ENCODE measurements at places on chromosomes 1 and 21. TPM values are rescaled to one million over a fixed set of nuclear protein-coding genes. Genes with fewer than 3 reads are reported as not detected.

DNA sequence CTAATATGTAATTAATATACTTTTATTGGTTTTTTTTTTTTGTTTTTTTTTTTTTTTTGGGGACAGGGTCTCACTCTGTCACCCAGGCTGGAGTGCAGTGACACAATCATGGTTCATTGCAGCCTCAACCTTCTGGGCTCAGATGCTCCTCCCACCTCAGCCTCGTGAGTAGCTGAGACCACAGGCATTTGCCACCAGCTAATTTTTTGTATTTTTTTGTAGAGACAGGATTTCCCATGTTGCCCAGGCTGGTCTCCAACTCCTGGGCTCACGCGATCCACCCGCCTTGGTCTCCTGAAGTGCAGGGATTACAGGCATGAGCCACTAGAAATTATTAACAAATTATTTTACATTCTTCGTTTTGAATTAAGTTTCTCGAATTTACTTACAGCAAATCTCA, 16.8 kb upstream of the POGZ start:
- H3K36me3 ChIP-seq = no peaks in the 10 kb centered on the region
- no peaks in the 10 kb centered on the region for H3K27me3 ChIP-seq
- no peaks in the 10 kb centered on the region for H3K4me1 ChIP-seq
- DNase-seq = no peak

DNA sequence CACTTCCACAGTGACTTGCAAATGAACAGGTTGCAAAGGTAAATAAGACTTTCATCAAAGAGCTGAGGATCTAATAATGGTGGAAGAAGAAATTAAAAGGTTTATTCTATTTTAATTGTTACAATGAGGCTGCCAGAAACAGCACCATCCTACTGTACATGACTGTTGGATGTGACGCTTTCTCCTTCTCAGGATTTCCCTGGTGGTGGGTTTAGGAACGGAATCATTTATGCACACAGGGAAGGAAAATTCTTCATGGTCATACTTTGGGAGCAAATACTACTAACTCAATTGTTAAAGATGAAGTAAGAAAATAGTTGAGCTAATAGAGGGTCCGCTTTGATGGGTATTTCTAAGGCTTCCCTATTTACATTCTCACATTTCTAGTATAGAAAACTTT, 22.2 kb upstream of the LYPLAL1 start:
- H3K4me3 ChIP-seq = no peak overlapping the region
- no peaks in the 10 kb centered on the region for H3K36me3 ChIP-seq
- H3K4me1 ChIP-seq = peaks cover 4% of the 10 kb centered on the region
- DNase-seq = no peak
- H3K27me3 ChIP-seq = no peaks in the 10 kb centered on the region

DNA sequence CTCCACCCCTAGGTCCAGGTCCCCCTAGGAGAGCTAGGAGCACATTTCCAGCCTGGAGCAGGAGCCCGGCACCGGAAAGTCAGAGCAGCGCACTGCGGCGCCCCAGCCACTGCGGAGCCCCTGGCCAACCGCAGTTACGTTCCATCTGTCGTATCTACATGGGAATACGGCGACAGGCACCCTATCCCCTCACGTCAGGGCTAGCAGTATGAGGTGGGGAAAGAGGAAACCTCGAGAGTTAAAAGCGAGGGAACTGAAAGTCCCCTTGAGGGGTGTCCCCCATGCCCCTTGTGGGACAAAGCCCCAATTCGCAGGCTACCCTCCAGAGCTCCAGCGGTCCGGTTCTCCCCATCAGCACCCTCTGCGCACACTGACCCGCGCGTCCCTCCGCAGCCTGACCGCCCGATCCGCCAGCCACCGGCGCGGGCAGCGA, 995 bp downstream of the COLGALT2 start:
- H3K36me3 ChIP-seq = no peaks in the 10 kb centered on the region
- peak; percentile 46 for DNase-seq
- H3K4me1 ChIP-seq = peaks cover 9% of the 10 kb centered on the region
- peak overlapping the region; percentile 67 for H3K4me3 ChIP-seq
- H3K27ac ChIP-seq = peak overlapping the region; percentile 57

The CTSK gene
- total RNA-seq = 110 TPM

DNA sequence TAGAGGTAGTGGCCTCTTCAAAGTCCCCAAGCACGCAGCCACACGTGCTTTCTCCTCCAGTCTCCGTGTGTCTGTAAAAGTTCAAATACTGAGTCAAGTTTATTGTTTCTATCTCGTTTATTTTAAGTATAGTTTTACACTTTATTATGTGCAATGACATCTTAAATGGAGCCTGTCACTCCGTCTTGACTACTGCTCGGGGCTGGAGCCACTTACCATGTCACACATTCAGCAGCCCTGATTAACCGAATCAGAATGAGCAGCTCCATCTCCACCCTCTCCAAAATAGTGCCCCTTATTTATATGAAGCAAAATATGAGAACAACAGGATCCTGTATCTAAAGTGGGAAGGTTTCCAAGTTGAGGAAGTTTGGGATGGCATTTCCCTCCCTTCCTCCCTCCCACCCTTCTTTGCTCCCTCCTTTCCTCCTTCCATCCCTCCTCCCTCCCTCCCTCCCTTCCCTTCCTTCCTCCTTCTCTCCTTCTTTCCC, 201.0 kb downstream of the PBX1 start:
- peaks cover 18% of the 10 kb centered on the region for H3K4me1 ChIP-seq
- no peak for DNase-seq
- no peak overlapping the region for H3K4me3 ChIP-seq
- no peaks in the 10 kb centered on the region for H3K27me3 ChIP-seq

The SPRR2G gene
- not detected for total RNA-seq

The PCNX2 gene
- 3.9 TPM for total RNA-seq

The PLA2G2F gene
- not detected for total RNA-seq

DNA sequence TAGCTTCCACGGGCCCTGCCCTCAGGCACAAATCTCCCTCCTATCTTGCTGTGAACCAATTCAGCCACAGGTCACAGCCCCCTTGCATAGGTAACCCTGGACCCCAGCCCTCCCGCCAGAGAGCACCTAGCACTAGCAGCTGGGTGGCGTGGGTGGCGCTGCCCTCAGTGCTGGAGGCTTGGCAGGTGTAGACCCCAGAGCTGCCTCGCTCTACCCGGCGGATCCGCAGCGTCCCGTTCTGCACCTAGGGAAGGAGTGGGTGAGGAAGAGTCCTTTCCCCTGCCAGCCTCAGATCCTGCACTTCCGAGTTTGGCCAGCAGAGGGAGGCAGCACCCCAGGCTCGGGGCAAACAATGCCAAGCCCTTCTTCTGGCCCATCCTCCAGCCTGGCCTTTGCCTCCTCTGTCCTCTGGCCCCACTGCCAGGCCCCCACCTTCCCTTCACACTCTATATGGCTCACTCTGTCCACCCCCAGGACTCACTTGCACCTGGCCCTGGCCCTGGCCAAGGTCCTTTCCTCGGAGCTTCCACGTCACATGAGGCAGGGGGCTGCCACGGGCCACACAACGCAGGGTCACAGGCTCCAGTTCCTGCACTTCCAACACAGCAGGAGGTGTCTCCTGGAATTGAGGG, 9.0 kb downstream of the IGSF9 start:
- H3K27me3 ChIP-seq = peaks cover 5% of the 10 kb centered on the region
- no peak overlapping the region for H3K27ac ChIP-seq
- H3K36me3 ChIP-seq = no peaks in the 10 kb centered on the region
- DNase-seq = peak; percentile 64
- H3K4me3 ChIP-seq = no peak overlapping the region

The CD164L2 gene
- not detected for total RNA-seq

The ADCY10 gene
- total RNA-seq = 0.18 TPM

DNA sequence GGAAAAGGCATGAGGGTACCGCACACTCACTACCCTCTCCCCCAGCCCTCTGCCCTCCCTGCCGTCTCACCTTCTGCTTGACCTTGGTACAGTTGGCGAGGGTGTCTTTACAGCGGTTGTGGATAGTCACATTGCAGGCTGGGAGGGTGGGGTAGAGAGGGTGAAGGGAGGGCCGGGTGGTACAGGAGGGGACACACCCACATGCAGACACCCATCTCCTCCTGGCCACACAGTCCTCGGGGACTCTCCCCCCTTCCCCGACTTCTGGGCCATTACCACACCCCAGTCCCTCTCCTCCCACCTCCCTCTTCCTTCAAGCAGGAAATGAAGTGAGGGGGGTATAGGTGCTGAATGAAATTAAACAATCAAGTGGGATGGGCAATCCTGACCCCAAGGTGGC, 11.6 kb downstream of the ARHGEF2 start:
- H3K4me1 ChIP-seq = peaks cover 75% of the 10 kb centered on the region
- H3K27ac ChIP-seq = peak overlapping the region; percentile 93
- H3K4me3 ChIP-seq = no peak overlapping the region
- H3K36me3 ChIP-seq = peaks cover 83% of the 10 kb centered on the region

GRCh38 chr1:165542015-165542631, 1.7 kb upstream of the LRRC52 start:
- no peak for DNase-seq
- no peaks in the 10 kb centered on the region for H3K36me3 ChIP-seq
- peaks cover 33% of the 10 kb centered on the region for H3K4me1 ChIP-seq
- no peaks in the 10 kb centered on the region for H3K27me3 ChIP-seq
- no peak overlapping the region for H3K27ac ChIP-seq

GRCh38 chr1:29698033-29698432, 461.7 kb downstream of the PTPRU start:
- DNase-seq = peak; percentile 60
- no peaks in the 10 kb centered on the region for H3K27me3 ChIP-seq
- H3K27ac ChIP-seq = no peak overlapping the region
- peaks cover 9% of the 10 kb centered on the region for H3K4me1 ChIP-seq

DNA sequence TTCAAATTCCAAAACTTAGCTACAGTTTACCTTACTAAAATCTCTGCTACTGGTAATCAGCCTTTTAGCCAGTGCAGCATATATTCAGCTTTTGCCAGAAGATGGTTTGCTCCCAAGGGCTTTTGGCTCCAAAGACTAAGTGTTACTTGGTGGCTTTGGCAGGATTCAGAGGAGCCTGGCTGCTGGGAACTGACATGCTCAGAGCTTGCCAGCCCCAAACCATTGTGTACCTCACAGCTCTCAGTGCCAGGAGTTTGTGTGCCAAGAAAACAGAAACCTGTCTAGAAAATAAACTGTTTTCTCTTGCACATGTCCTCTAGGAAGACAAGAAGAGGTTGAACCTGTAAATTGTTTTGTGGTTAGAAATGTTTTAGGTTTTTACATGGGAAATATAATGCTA, 315.9 kb downstream of the ST6GALNAC3 start:
- no peak overlapping the region for H3K27ac ChIP-seq
- H3K36me3 ChIP-seq = no peaks in the 10 kb centered on the region
- H3K27me3 ChIP-seq = no peaks in the 10 kb centered on the region

- H3K36me3 ChIP-seq = no peaks in the 10 kb centered on the region
- H3K27ac ChIP-seq = no peak overlapping the region
- no peak overlapping the region for H3K4me3 ChIP-seq
- no peak for DNase-seq
- H3K4me1 ChIP-seq = no peaks in the 10 kb centered on the region
- H3K27me3 ChIP-seq = no peaks in the 10 kb centered on the region
Measured at GRCh38 chr1:207713529-207713928, 38.3 kb upstream of the CD46 start.

DNA sequence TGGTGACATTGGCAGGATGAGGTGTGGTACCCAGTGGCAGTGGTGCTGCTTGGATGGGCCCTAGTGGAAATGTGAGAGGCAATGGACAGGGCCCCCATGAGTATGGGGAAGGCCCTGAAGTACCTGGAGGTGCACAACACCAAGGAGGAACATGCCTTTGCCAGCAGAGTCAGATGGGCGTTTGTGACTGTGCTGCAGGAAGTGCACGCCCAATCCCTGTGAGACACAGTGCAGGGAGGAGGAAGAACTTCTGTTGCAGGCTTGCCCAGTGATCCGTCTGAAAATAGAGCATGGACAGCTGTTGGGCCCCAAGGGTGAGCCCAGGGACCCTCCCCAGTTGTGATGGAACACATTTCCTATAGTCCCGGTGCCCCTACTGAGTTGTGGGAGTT, 42.7 kb downstream of the GJA5 start:
- H3K27ac ChIP-seq = no peak overlapping the region
- H3K4me1 ChIP-seq = peaks cover 19% of the 10 kb centered on the region
- peak; percentile 15 for DNase-seq
- H3K36me3 ChIP-seq = no peaks in the 10 kb centered on the region
- H3K4me3 ChIP-seq = no peak overlapping the region

- H3K36me3 ChIP-seq = no peaks in the 10 kb centered on the region
- no peaks in the 10 kb centered on the region for H3K27me3 ChIP-seq
- H3K4me1 ChIP-seq = no peaks in the 10 kb centered on the region
- H3K4me3 ChIP-seq = no peak overlapping the region
Measured at GRCh38 chr1:198496216-198497143, 44.0 kb downstream of the ATP6V1G3 start.

DNA sequence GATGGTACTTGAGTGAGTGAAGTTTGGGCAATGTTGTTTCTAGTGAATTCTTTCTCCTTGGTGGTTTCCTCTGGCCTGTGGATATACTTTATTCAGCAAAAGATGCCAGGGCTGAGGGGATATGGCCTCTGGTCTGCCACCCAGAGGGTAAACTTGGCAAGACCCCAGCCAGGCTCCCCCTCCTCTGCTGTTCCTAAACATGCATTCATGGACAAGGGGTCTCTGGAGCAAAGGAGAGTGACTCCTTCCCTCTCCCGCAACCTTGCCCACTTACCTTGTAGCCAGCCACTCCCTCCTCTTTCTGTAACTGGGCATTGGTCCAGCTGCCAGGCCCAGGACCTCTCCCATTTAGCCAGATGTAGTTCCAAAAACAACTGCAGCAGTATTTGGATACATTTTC, 43.8 kb downstream of the RUNX3 start:
- H3K27me3 ChIP-seq = peaks cover 4% of the 10 kb centered on the region
- DNase-seq = no peak
- H3K27ac ChIP-seq = no peak overlapping the region

DNA sequence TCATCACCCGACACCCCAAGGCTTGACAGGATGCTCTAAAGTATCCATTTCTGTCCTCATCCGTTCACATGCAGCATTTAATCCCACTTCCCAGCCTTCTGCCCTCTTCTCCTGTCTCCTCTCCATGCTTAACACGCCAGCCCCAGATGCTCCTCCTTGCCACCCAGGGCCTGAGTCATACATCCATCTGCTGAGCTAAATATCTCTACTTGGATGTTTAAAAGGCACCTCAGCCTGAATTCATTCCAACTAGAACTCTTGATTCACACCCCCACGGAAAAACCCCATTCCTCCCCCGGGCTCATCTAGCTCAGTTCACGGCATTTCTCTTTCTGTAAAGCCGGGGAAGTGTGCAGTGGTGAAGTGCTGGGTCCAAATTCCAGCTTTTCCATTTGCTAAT, 27.7 kb downstream of the TEX35 start:
- H3K36me3 ChIP-seq = peaks cover 6% of the 10 kb centered on the region
- no peak overlapping the region for H3K27ac ChIP-seq
- H3K4me3 ChIP-seq = no peak overlapping the region

GRCh38 chr1:103341377-103341880, 184.1 kb upstream of the RNPC3 start:
- H3K4me3 ChIP-seq = no peak overlapping the region
- no peak overlapping the region for H3K27ac ChIP-seq
- no peaks in the 10 kb centered on the region for H3K36me3 ChIP-seq
- H3K4me1 ChIP-seq = no peaks in the 10 kb centered on the region

- H3K27me3 ChIP-seq = peaks cover 14% of the 10 kb centered on the region
- peaks cover 44% of the 10 kb centered on the region for H3K4me1 ChIP-seq
- DNase-seq = peak; percentile 39
- H3K27ac ChIP-seq = peak overlapping the region; percentile 35
- no peak overlapping the region for H3K4me3 ChIP-seq
Measured at GRCh38 chr1:39960431-39960958, 5.5 kb downstream of the MFSD2A start.

GRCh38 chr21:45253180-45253579, 34.5 kb downstream of the POFUT2 start:
- H3K36me3 ChIP-seq = no peaks in the 10 kb centered on the region
- H3K27me3 ChIP-seq = peaks cover 9% of the 10 kb centered on the region
- no peak overlapping the region for H3K4me3 ChIP-seq
- H3K27ac ChIP-seq = no peak overlapping the region
- no peak for DNase-seq

The MYCL gene
- total RNA-seq = 2.4 TPM

GRCh38 chr1:90726986-90727480, 9.9 kb upstream of the BARHL2 start:
- no peak overlapping the region for H3K4me3 ChIP-seq
- H3K27ac ChIP-seq = no peak overlapping the region
- peaks cover 90% of the 10 kb centered on the region for H3K27me3 ChIP-seq
- H3K36me3 ChIP-seq = no peaks in the 10 kb centered on the region
- DNase-seq = no peak

Data from muscle of leg (tissue), 16 donors.